Adrenal gland (tissue), 19 donors: ENCODE measurements at places on chromosomes 12 and 14.

DNA sequence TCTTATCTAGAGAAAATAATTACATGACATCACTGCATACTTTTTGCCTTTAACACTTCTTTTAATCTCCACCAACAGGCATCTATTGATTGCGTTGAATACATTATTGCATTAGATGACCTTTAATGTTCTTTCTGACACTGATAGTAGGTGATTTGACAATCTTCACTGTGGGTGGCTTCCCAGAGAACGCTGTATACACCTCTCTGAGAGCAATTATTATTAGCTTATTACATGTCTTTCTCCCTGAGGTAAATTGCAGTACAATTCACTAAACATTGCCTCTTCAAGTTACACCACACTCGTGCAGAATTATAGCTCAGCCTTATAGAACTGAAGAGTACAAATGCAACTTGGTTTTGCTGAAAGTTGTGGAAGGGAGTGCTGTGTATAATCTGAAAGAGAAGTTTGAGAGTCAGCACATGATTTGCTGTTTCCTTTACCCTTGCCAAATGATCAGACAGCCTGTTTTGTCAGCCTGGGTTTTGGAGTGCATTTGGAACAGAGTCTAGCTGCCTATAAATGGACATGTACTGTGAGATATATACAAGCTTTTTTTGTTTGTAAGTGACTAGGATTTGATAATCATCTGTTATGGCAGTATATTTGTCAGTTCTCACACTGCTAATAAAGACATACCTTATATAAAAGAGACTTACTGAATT, 369.2 kb downstream of the CCER1 start:
- DNase-seq: no peak

GRCh38 chr12:98612696-98613334, 19.3 kb downstream of the SLC25A3 start:
- DNase-seq: no peak

- no peak for DNase-seq
These were observed 386.4 kb downstream of the RGS6 start for GRCh38 chr14:72318648-72319047.

GRCh38 chr12:32051511-32052211, 55.0 kb upstream of the BICD1 start:
- peak; percentile 38 for DNase-seq

GRCh38 chr14:50775357-50775756, 55.6 kb downstream of the NIN start:
- no peak for DNase-seq

DNA sequence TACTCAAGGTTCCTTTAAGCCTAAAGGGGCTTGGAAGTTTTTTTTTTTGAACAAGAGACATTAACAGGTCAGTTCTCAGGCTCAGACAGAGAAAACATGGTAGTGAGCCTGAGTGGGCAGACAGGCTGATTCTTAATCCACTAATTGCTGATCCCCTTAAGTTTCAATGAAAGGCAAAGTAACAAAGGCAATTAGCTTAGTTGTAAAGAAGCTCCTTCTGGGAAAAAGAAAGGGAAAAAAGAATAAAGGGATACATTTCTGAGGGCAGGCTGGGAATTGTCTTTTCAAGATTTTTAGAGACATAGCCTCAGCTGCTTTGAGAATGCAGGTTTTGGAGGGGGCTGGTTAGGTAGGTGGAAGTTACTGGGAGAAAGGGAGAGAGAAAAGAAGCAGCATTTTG, 133.8 kb downstream of the CFAP54 start:
- DNase-seq: no peak

- DNase-seq: no peak
These were observed 27.4 kb downstream of the MMP17 start for GRCh38 chr12:131855521-131856142.

GRCh38 chr12:122076743-122077495, 1.6 kb upstream of the MLXIP start:
- DNase-seq: no peak

DNA sequence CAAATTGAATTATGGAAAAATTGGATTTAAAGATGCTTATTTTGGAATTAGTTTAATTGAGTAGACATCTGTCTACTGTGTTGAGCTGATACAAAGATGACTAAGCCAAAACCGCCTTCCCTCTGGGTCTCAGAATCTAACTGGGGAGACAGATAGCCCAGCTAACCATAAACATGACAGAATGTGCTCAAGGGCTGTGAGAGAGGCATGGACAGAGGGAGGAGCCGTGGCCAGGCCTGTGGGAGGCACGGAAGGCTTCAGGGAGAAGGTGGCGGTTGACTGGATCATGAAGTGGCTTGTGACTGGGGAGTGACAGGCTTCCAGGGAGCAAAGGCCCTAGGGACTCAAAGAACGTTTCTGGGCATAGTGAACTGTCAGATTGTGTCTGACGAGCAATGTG, 74.6 kb downstream of the DACT1 start:
- no peak for DNase-seq

GRCh38 chr12:132471858-132472255, 18.1 kb upstream of the FBRSL1 start:
- no peak for DNase-seq
